ENCODE measurements at places on chromosomes 7 and 10.
A peak's percentile ranks its signal among the peaks of the same experiment; 100 is the strongest.

DNA sequence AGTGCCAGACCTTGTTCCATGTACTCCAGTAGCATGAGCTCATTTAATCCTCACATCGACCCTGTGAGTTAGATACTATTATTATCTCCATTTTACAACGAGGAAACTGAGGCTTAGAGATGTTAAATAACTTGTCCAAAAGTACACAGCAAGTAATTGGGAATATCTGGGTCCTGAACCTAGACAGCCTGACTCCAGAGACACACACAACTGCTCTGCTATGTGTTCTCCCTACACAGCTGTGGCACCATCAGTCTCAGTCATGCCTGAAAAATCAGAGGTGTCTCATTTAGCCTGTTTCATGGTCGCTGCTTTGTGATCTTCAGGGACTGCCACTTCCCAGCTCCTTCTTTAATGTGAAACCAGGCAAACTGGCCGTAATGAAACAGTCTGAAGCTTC, 56.5 kb downstream of the COL1A2 start:
- no peak for DNase-seq

- no peak for DNase-seq
Observed at GRCh38 chr10:116704926-116705325, 37.4 kb downstream of the HSPA12A start.

GRCh38 chr7:117375380-117375779, 51.9 kb downstream of the ASZ1 start:
- peak; percentile 13 for DNase-seq

GRCh38 chr10:20847512-20847911, 49.6 kb downstream of the NEBL start:
- DNase-seq: no peak

GRCh38 chr7:139782932-139783331, 5.1 kb upstream of the HIPK2 start:
- DNase-seq: no peak

DNA sequence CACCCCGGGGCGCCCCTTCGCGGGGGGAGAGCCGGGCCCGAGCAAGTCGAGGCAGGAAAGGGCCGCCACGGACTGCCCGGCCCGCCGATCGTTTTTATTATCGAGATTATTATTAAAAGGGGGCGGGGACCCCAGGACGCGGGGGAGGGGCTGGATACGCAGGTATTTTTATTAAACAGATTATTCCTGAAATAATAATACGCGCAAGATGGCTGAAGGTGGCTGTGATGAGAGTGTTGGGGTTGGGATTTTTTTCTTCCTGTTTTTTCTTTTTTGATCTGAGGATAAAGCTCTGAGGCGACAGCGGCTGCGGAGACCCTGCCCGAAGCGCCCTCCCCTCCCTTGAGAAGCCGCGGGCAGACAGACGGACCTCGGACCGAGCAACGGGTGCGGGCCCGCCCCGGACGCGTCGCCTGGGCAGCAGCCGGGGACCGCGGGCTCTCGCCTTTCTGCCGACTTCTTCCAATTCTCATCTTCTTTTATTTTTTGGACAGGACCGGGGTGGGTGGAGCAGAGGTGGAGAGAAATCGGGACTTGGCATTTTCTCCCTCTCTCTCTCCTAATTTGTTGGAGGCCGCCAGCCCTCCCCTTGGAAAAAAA, 1.4 kb upstream of the TRIM8 start:
- DNase-seq: peak; percentile 81

- DNase-seq: peak; percentile 60
Observed at GRCh38 chr7:105664816-105665525, 83.7 kb upstream of the EFCAB10 start.

DNA sequence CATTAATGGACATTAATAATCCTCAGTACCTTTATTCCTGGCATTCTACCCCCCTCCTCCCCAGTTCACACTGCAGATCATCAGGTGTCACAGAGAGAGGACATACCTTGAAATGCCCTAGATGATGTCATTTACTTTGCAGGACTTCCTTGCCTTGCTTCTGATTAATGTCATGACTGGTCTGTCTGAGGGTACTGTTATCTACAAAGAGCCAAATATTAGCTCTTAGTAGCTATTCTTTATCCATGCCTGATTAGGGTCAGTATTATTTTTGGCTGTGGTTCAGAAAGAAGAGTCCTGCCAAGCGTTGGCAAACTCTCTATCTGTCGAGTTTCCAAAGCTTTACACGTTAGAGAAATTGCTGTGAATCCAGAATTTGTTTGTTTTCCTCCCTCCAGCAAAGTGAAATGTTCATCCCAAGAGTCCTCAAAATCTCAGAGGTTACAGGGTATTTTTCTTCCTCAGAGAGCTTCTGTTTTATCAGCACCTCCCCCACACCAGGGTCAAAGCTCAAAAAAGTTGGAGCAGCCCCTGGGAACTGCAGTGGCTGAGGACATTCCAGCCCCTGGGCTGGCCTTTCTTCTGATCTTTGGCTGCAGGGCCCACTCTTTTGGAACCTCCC, 12.6 kb downstream of the SCD start:
- no peak for DNase-seq

DNA sequence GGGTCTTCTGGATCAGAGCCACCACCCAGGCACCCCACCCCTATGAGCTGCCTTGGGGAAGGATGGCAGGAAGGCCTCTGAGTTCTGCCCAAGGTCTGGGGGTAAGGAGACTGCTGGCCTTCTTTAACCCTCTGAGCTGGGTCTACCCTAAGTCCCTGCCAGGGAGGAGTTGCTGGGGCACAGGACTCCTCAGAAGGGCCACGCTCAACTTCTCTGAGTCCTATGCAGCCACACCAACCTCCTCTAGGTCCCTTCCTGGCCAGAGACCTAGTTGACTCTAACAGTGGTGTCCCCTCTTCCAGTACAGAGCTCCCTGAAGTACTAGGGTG, 2.6 kb upstream of the NEURL1 start:
- DNase-seq: no peak

DNA sequence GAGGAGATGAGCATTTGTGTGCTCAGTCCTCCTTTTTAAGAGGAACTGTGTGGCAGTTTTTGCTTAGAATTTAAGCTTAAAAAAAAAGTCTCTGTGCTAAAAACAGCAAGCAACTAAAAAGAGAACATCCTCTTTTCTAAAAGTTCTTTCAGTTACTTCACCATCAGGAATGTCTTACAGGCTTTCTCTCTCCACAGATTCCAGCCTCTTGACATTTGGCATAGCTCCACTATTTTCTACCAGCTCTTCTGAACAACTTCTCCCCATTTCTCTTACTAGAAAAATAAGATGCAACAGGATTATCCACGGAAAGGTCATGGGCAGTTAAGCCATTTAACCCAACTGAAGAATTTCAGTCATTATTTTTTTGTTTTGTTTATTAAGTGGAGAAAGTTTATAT, 13.2 kb downstream of the PCLO start:
- DNase-seq: peak; percentile 13
